ENCODE measurements at places on chromosomes 1 and 21.

DNA sequence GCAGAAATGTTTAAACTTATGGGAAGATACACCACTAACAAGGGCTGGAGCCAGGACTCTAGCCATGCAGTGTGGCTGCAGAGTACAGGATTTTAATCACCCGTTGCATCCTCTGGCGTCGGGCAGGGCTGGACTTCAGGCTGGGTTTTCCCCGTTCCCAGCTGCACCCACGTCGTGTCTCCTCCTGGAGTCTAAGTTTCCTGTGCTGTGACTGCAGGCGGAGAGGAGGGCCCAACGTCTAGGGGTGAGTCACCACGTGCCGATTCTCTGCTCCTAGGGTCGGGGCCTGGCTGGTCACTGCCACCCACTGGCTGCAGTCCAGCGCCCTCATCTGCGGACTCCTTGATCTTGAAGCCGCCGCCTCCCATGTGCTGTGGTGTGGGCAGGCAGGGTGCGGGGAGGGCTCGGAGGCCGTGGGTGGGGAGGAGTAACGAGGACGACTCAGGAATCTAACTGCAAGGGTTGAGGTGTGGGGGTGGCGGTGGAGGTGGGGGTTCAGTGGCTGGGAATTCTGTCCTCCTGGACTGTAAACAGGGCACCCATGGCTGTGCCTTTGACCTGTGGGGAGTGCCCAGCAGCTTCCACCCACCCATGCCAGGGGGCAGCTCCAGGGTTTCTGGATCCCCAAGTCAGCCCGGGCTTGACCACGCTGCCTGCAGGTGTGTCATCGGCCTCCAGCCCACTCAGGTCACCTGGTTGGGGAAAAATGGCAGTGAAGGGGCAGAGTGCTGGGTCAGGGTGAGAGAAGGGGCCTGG is 77.8 kb downstream of the ALPL start:
- no peak for DNase-seq

DNA sequence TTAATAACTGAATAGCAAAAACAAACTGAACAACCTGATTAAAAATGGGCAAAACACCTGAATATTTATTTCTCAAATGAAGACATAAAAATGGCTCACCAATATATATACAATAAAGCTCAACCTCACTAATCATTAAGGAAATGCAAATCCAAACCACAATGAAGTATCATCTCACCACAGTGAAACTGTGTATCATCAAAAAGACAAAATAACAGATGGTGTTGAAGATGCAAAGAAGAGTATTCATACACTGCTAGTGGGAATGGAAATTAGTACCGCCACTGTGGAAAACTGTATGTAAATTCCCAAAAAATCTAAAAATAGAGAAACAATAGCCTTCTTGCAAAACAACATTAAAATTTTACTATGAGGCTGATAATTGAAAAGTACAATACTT is 1660.1 kb upstream of the B3GALT2 start:
- no peak for DNase-seq

GRCh38 chr1:28540651-28541050 is 12.2 kb upstream of the TRNAU1AP start:
- DNase-seq, result no peak

GRCh38 chr1:235275223-235275622 is 52.8 kb downstream of the ARID4B start:
- no peak for DNase-seq

DNA sequence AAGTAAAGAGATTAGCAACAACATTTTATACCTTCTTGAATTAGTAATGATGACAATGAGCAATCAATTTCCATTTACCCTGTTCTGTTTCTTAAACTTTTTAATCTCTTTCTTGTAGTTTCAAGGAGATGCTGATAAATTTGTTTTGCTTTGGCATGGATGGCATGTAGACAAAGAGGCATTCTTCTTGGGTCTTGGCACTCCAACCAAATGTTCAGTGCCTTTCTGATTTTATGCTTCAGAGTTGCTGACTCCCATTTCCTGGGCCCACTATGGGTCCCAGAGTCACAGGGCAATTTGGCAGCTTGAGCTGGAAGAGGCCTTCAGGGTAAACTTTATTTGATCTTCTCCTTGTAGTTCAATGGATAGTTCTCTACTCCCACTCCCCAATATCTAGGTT is 42.1 kb upstream of the OSBPL9 start:
- no peak for DNase-seq

GRCh38 chr1:171780583-171781175 is 781 bp upstream of the METTL13 start:
- DNase-seq, result no peak

- DNase-seq, result no peak
Observed at GRCh38 chr1:58477390-58477789, 69.1 kb downstream of the OMA1 start.

Data from tibial nerve (tissue), 4 donors.